GM23338 (cell line): ENCODE measurements at places on chromosomes 12 and 14. TPM values are rescaled to one million over a fixed set of nuclear protein-coding genes. Genes with fewer than 3 reads are reported as not detected.

Gene KERA
- total RNA-seq, result not detected in 2 replicates

DNA sequence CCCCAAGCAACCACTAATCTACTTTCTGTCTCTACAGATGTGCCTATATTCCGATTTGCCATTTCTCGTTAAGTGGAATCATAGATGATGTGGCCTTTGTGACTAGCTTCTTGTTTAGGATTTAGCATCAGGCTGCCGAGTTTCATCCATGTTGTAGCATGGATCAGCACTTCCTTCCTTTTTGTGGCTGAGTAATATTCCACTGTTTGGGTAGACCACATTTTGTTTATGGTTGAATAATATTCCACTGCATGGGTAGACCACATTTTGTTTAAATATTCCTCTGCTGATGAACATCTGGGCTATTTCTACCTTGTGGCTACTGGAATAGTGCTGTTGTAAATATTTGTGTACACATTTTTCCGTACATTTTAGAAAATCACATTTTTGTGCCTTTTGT lies 36.4 kb downstream of the SPRING1 start:
- no peak for DNase-seq

- DNase-seq, result no peak
Measured at GRCh38 chr14:53621433-53621832, 335.2 kb downstream of the BMP4 start.

Gene SSTR1
- 0.80 and 2.3 TPM in 2 replicates for total RNA-seq

DNA sequence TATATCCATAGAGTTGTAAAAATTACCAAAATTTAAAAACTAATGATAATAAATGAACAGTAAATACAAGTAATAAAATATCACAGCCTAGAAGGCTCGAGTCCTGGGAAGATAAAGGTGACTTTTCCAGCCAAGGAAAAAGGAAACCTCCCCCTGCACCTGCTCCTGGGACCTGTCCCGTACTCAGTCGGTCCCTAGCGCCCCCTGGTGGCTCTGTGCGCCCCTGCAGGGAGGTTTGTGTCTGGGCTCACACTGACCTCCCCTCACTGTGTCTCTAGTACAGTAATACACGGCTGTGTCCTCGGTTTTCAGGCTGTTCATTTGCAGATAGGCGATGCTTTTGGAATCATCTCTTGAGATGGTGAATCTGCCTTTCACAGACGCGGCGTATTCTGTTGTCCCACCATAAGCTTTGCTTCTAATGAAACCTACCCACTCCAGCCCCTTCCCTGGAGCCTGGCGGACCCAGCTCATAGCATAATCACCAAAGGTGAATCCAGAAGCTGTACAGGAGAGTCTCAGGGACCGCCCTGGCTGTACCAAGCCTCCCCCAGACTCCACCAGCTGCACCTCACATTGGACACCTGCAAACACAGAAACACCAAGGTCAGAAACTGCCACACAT lies 1030.4 kb downstream of the TMEM121 start:
- DNase-seq, result peak; percentile 14

GRCh38 chr14:104977681-104978653 lies at the start of gene AHNAK2:
AHNAK2 (minus strand) TSS chr14:104978374; CDS start chr14:104978237, 137 bp downstream.
- peak; percentile 92 for DNase-seq

DNA sequence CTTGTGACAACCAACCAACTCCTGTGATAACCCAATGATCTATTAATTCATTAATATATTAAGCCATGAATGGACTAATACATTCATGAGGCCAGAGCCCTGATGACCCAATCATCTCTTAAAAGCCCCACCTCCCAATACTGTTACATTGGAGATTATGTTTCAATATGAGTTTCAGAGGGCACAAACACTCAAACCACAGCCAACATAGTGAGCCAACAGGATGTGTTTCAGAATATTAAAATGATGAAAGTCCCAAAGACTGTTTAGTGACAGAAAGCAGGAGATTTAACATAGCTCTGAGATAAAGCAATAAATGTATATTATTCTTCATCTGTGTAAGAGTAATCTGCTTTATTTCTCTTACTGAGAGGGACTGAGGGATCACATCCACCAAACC lies 71.7 kb downstream of the PTPRO start:
- DNase-seq, result no peak

- DNase-seq, result no peak
Measured at GRCh38 chr12:3105690-3106479, 28.7 kb downstream of the TSPAN9 start.

Gene CLEC9A
- total RNA-seq, result not detected in 2 replicates

Gene RIN3
- 0.78 and 0.97 TPM in 2 replicates for total RNA-seq
